MV-4-11 (cell line): ENCODE measurements at places on chromosomes 5 and 9.

- peak; percentile 96 for DNase-seq
These were observed 68.0 kb upstream of the CTNNA1 start for GRCh38 chr5:138685193-138685745.

GRCh38 chr9:120580051-120580896, at the start of gene CDK5RAP2:
Gene CDK5RAP2, minus strand, starts transcription at chr9:120580167. Its CDS starts 189 bp downstream, at chr9:120579978.
- DNase-seq = peak; percentile 98

DNA sequence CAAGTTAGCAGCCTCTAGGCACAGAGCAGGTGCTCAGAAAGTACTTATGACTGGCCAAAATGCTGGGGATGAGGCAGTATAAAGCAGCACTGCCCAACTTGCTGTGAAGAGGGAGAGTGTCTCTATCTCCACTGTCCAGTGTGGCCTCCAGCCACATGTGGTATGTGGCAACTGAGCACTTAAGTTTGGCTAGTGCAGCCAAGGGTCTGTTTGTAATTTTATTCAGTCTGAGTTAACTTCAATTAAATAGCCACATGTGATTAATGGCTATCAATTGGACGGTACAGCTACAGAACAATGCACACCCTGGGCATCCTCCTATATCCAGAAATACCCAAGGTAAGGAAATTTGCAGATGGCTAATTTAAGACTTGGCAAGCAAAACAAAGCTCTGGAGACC, 26.9 kb downstream of the ROR2 start:
- DNase-seq = no peak

DNA sequence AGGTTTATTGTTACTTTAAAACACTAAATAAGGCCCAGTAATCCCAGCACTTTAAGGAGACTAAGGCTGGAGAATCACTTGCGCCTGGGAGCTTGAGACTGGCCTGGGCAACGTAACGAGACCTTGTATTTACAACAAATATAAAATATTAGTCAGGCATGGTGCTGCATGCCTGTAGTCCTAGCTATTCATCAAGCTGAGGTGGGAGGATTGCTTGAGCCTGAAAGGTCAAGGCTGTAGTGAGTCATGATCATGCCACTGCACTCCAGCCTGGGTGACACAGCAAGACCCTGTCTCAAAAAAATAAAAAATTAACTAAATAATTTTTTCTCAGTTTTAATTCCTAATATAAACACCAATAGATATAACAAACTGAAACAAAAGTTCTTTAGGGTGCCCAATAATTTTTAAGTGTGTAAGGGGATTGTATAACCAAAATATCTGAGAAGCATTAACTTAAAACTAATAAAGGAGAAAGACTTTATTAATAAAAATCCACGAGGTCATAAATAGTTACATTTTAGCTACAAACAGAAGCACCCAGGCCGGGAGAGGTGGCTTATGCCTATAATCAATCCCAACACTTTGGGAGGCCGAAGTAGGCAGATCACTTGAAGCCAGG, 32.7 kb downstream of the FAM13B start:
- DNase-seq = no peak

DNA sequence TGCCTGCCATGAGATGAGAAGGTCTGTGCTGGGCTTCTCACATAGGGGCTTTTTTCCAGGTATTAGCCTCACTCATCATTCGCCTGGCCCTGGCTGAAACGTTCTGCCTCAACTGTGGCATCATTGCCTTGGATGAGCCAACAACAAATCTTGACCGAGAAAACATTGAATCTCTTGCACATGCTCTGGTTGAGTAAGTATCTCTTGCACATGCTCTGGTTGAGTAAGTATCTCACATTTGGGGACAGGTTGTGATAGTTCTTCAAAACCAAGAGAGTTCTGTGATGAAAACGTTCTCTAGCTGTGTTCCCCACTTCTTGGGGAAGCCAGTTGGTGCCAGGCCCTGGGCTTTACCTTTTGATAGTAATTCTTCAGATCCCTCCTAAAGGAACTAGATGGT, 17.4 kb upstream of the IL13 start:
- DNase-seq = no peak
